A172 (cell line): ENCODE measurements at places on chromosomes 1 and 21. TPM values are rescaled to one million over a fixed set of nuclear protein-coding genes. Genes with fewer than 3 reads are reported as not detected.

Gene SAMD13
- total RNA-seq, result 0.24 and 0.93 TPM in 2 replicates

Gene TSTD1
- not detected in 2 replicates for total RNA-seq

Gene DIO1
- not detected in 2 replicates for total RNA-seq

Gene LCE6A
- total RNA-seq, result not detected in 2 replicates

- no peak for DNase-seq
These were observed 74.8 kb downstream of the ETS2 start for GRCh38 chr21:38880577-38880966.

- peak; percentile 58 for DNase-seq
These were observed 149.4 kb upstream of the CAMK1G start for GRCh38 chr1:209434066-209434465.

DNA sequence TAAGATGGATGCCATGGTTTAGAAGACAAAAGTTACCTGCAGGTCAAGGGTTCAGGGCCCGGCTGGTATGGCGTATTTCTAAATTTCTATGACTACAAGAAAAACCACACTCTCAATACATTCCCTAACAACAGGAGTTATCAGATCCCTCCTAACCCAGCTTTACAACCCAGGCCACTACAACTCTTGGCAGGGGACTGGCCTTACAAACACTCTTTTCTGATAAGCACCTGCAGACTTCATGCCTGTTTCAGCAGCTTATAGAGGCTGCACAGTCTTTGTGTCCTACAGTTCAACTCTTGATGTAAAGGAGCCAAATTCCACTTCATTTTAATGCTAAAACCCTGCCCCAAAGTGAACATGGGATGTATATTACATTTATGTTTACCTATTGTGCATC, 461.4 kb downstream of the SIPA1L2 start:
- no peak for DNase-seq

DNA sequence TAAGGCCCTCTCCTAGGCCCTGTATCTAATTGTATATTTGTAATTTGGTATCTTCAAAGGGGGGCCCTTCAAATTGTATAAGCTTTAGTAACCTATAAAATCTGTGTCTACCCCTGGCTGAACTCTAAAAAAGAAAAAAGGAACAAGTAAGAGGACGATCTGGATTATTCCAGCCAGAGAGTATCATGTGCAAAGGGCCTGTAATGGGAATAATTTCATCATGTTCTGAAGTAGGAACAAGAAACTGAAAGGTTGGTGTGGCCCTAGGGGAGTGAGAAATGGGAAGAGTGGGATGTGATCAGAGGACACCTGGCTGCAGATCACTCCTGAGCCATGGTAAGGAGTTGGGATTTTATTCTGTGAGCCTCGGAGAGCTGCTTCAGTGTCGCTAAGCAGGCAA, 14.7 kb downstream of the PTAFR start:
- no peak for DNase-seq

DNA sequence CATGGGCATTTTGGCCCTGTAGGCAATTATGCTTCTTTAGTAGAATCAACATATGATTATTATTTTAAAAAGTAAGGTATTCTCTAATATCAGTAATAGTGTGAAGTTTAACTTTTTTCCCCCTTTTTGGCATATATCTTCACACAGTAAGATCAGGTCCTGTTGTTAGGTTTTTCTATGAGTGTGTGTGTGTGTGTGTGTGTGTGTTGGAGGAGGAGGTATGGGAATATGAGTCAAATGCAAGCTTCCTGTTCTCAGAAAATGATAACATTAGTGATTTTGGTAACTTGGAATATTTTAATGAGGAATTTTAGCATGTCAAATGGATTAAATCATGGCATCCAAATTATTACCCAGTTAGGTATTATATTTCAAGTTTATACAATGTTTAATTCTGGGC, 65.8 kb upstream of the BCL10 start:
- no peak for DNase-seq

DNA sequence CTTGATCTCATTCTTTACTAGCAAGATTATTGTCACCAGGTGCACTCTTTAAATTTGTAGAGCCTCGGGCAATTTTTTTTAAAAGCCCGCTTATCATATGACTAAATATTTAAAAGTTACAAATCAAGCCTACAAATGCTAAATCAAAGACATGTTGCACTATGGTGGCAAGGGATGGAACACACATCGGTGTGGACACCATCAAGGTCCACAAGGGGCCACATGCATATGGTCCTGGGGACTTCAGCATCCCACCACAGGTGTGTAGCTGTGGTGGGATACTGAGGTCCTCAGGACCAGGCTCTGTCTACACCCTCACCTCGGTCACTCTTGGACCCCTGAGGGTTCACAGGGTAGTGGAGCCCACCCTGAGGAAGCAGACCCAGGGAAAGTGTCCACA, 45.8 kb downstream of the FAM78B start:
- no peak for DNase-seq

- no peak for DNase-seq
These were observed 11.5 kb downstream of the MCOLN2 start for GRCh38 chr1:84985365-84985764.

DNA sequence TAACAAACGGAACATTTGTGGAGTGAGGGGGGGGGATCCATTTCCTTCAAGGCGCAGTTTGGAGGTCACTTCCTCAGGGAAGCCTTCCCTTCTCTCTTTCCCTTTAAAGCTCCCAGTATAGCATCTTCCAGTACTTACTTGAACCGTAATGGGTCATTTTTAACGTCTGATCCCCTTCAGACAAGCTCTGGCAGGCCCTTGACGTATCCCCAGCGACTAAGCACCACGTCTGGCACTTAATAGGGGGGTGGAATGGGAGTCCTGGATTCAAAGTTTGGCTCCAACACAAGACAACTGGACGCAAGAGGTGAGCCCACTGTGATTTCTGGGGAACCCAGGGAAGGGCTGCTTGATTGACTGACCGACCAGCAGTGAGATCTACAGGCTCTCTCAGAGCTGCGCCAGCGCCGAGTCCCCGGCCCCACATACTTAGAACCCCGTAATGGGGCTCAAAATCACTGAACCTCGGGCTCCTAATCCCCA, 441 bp downstream of the YARS1 start:
- DNase-seq, result peak; percentile 11

GRCh38 chr1:112504001-112504660, 4.6 kb upstream of the WNT2B start:
- no peak for DNase-seq

DNA sequence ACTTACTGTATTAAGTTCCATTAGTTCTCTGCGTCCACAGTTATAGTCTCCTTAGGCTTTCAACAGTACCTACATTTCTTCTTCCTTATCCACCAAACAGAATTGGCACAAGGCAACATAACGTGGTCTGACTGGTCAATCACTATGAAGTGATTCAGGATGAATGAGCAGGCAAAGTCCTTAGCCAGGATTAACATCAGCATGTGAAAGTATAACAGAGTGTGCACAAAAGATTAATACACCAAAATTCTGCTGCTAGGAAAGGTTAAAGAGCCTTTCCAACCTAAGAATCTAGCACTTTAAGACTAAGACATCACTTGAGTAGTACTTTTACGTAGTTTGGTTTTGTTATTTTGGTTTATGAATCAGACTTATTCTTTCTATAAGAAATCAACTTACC, 15.8 kb downstream of the DEPDC1 start:
- DNase-seq, result no peak

DNA sequence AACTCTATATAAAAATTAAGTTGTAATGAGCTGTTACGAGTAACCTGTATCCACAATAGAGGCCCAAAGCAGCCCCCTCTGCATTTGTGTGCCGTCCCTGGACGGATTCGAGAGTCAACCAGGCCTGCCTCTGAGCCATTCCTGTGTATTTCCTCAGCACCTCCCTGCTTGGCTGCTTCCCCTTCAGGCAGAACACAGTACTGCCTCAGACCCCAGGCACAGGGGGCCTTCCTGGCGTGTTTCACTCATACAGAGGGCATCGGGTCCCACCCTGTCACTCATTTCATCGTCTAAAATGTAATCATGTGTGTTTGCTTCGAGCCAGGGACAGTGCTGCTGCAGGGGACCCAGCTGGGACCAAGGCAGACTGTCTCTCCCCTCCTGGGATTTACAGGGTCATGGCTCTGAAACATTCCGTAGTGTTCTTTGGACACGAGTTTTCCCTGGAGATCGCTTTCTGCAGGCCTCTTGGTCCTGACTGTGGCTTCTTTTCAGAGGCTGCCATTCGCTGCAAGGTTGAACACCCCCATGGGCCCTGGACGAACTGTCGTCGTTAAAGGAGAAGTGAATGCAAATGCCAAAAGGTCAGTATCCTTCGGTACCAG, 19.4 kb downstream of the LGALS8 start:
- DNase-seq, result no peak

- DNase-seq, result no peak
These were observed 87.0 kb upstream of the RUNX1 start for GRCh38 chr21:35136106-35136505.

DNA sequence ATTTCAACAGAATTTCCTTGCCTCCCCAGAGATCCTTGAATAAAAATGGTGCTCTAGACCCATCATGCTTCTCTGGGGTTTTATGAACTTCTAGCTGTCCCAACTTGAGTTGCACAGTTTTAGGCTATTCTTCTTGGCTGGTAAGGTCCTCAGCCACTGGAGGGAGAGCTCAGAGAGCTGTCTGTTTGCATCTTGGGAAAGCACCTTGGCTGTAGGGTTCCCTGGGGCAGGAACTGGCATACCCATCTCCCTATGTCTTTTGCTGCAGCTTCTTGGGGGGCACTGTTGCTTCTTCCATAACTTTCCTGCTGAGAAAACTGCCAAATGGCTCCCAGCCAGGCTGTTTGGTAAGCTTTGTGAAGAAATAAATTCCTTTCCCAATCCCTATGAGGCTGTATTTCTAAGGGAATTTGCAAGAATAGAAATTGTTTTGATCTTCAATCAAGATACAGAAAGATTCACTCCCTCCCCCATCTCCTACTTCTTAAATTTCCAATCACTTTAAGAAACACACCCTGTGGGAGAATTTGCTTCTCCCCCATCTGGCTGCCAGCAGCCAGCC, 8.2 kb upstream of the FMOD start:
- DNase-seq, result no peak

GRCh38 chr1:204469304-204469703, 25.3 kb downstream of the PIK3C2B start:
- no peak for DNase-seq

DNA sequence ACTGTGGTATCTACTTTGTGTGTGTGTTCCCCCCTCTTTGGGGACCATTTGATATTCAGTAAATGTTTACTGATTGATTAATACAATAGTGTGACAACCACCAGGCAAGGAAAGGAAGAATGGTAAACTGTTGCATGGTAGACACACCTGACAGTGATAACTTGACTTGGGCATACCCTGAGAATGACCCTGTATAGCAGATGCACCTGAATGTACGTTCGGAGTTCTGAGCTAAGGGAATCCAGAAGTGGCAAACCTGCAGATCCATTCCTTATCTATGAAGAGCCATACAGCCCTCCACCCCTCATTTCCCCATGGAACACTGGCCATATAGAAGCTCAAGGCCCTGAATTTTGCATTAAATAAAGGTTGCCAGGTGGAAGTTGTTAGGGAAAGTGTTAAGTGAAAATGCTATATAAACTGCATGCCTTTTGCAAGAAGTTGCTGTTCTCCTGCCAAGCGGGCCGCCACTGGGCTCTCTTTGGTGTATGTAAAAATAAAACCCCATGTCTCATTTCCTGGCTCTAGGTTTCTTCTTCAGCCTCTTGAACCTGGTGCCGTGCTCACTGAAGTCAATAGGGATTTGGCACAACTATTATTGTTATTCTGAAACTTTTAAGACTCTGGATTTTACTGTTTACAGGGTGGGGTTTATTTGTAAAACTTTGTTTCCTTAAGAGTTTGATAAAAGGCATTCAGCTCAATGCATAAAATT, 32.6 kb upstream of the DENND1B start:
- DNase-seq, result no peak

GRCh38 chr1:101479945-101480344, 243.1 kb downstream of the S1PR1 start:
- DNase-seq, result no peak

DNA sequence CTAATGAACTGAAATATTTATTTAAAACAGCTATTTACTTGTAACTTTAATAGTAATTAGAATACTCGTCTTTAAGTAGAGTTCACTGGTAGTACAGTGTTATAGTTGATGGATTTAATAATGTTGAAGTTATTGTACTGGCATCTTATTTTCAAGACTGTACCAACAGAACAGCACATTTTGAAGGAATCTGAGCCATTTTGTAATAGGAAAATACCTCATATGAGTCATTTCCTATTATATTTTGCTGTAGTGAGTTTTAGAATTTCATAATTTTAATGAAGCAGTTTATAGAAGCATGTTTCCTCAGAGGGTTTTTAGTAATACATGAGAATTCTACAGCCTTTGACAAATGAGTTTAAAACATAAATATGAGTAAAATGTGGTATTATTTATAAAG, 258.3 kb downstream of the OLFM3 start:
- no peak for DNase-seq

DNA sequence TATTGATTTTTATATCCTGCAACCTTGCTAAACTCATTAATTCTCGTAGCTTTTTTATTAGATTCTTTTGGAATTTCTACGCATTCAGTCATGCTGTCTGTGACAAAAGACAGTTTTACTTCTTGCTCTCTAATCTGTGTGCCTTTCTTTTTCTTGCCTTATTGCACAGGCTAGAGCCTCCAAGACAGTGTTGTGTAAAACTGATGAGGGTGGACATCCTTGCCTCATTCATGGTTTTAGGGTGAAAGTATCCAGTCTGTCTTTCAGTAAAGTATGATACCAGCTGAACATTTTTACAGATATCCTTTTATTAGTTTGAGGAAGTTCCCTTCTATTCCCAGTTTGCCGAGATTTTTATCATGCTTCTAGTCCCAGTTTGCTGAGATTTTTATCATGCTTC, 133.8 kb downstream of the HS2ST1 start:
- DNase-seq, result no peak

DNA sequence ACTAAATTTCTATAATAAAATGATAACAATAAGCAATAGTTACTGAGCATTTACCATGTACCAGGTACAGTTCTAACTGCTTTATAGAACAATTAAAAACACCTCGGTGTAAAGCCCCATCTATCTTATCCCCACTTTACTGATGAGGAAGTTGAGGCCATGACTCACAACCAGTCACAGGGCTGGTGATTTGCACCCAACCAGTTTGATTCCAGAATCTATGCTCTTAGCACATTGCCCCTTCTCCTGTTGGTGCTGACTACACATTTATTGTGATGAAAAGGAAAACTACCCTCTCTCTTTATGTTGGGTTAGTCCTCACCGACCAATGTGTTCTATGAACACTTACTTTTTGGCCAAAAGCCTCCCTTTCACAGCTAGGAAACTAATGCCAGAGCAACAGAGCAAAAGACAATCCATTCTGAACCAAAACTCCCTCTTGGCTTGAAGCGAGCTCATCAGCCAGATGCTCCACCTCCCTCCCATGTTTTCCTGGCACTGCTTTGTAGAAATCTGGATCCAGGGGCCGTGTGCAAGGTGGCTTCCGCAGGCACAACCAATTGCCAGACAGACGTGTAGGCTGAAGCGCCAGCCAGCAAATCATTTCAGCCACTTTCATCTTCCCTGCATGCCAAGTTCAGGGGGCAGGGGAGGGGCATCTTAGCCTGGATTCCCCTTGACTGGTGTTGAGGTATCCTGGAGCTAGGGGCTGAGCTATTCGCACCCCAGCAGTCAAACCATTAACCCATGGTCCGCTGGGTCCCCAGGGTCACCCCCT, 32.0 kb upstream of the SLC30A1 start:
- peak; percentile 40 for DNase-seq

GRCh38 chr1:170134521-170134920, 11.2 kb upstream of the NTMT2 start:
- DNase-seq, result no peak
